MM.1S (cell line): ENCODE measurements at places on chromosomes 2 and 18.

- no peak for DNase-seq
Observed at GRCh38 chr2:217048730-217049129, 188.9 kb upstream of the TNP1 start.

DNA sequence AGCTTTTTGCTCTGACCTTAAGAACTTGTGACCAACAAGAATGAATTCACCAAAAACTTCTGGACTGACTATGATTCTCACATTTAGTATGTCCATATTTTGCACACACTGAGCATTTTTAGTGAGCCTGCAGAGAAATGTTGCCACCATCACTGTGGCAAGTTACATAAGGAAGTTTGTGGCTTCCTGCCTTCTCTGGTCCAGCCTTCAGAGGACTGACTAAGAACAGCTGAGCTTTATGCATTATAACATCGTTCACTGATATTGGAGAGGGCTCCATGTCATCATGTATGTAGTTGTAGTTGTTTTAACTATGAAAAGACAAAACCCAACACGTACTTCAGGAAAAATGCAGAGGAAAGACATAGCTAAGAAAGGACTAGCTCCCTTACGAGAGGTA lies 218.0 kb upstream of the CRIM1 start:
- peak; percentile 12 for DNase-seq

DNA sequence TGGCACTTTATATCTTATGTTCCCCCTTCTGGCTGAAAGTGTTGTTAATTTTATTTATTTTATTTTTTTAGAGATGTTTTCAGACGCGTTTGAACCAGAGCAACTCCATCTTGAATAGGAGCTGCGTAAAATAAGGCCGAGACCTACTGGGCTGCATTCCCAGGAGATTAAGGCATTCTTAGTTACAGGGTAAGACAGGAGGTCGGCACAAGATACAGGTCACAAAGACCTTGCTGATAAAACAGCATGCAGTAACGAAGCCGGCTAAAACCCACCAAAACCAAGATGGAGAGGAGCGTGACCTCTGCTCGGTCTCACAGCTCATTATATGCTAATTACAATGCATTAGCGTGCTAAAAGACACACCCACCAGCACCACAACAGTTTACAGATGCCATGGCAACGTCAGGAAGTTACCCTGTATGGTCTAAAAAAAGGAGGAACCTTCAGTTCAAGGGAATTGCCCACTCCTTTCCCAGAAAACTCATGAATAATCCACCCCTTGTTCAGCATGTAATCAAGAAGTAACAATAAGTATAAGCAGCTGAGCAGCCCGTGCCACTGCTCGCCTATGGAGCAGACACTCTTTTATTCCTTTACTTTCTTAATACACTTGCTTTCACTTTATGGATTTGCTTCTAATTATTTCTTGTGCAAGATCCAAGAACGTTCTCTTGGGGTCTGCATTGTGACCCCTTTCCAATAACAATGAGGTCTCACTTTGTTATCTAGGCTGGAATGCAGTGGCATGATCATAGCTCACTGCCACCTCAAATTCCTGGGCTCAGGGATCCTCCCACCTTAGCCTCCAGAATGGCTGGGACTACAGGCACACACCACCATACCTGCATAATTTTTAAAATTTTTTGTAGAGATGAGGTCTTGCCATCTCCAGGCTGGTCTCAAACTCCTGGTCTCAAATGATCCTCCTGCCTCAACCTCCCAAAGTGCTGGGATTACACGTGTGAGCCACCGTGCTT lies 55.9 kb downstream of the CACNB4 start:
- DNase-seq: no peak

- no peak for DNase-seq
Observed at GRCh38 chr2:99806758-99807157, 316.9 kb upstream of the REV1 start.

DNA sequence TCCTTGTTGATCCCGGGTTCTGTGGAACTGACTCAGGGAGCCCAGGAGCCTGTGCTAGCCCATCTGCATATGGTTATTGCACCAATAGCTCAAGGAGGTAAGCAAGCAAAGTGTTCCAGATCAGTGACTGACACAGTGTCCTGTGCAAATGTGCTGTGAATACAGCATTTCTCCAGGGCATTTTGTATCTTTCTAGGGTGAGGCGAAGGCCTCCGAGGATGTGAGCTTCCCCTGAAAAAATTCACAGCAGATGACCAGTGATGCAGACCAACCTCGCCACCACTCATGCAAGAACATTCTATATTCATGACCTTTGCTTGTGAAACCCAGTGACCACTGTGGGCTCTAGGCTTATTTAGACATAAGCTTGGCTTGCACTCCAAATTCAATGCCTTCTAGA lies 15.2 kb upstream of the NT5DC4 start:
- no peak for DNase-seq

GRCh38 chr2:26347286-26347865 lies 787 bp upstream of the ADGRF3 start:
- DNase-seq: no peak

DNA sequence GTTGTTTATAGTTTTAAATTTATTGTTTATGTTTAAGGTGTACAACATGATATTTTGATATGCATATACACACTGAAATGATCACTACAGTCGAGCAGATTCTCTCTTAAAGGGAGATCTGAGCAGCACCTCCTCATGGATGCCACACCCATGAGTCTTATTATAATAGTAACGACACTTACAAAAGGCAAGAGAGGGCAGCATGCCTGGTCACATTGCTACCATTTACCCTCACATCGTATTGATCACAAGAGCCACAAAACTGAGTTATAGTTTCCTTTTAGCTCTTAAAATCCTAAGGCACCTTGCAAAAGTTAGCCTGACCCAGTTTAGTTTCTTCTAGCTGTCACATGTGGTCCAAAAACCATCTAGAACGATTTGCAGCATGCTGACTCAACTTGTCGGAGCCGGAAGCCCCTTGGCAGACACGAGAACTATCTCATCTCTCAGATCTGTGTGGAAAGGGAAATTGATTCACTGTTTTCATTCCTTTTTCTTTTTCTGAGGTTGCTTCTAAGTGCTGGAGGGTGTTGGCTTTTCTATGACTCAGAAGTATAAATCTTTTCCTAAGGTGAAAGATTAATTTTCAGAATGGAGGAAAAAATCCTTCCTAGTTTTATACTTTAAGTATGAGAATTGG lies 85.3 kb downstream of the CDC42EP3 start:
- peak; percentile 73 for DNase-seq

GRCh38 chr2:143175438-143175837 lies 46.2 kb downstream of the ARHGAP15 start:
- DNase-seq: no peak

- no peak for DNase-seq
Observed at GRCh38 chr2:241123816-241124536, 21.9 kb upstream of the MTERF4 start.

DNA sequence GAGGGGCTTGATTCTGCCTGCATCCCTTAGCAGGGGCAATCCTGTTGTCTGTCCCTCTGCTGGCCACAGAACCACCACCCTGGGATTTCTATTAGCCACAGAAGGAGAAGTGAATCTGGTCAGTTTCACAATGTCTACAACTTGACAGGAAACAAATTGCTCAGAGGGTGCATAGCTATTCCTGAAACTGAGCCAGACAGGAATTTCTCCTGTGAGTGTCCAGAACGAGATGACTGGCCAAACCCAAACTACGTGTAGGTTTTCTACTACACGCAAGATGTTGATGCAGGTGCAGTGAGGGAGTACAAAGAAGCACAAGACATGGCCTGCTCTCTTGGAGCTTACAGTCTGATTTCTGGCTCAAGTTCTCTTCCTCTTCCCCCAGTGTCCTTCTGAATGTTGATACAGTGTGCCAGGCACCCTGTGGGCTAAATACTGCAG lies 201.9 kb downstream of the CLIP4 start:
- DNase-seq: no peak

DNA sequence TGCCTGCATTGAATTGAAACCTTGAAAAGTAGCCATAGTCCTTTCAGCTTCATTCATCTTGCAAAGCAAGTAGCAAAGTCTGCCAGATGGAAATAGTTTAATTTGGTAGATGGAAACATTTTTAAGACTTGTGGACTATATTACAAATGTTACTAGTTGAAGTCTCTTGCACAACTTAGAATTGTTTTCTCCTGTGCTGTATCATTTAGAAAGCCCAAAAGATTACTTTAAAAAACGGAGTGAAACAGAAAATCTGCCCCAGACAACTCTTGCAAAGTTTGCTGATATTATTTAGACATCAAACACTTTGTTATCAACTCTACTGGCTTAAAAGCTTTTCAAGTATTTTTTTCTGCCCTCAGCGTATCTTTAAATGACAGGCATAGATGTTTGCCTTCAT lies 335.0 kb downstream of the RPRM start:
- DNase-seq: no peak

GRCh38 chr2:153100151-153100550 lies 378.4 kb downstream of the RPRM start:
- DNase-seq: no peak

DNA sequence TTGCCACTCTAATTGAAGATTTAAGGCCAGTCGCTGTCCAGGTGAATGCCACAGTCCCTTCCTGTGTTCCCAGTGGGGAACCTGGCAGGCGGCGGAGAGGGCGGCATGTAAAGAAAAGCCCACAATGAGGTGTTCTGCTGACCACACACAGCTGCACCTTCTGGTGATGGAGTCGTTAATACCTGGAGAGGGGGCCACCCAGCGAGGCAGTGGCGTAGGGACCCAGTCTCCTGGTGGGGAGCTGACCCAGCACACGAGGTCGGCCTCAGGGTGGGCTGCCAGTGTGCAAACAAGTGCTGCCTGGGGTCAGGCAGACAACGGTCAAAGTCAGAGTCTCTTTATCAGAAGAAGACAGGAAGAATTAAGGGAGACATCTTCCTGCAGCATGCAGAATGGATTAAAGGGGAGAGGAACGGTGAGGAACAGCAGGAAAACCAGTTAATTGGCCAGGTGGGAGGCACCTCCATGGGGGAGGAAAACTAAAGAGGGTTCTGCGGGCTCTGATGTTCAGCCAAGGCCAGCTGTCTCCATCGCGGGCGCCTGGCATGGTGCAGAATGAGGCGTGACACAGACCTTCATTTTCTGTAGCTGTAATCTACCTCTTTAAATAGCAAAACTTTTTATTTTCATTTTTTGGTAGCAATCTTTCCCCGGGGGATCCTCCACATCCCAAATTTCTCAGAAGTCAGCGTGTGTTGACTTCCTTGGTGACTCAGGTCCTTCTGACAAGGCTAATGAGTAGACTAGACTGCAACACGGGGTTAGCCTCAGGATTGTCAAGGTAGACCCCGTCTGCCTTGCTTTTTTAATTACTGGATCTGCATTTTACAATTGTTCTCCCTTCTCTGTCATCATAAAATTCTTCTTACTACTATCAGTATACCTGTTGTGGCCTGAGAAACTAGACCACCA lies 78.3 kb downstream of the SMAD7 start:
- no peak for DNase-seq

DNA sequence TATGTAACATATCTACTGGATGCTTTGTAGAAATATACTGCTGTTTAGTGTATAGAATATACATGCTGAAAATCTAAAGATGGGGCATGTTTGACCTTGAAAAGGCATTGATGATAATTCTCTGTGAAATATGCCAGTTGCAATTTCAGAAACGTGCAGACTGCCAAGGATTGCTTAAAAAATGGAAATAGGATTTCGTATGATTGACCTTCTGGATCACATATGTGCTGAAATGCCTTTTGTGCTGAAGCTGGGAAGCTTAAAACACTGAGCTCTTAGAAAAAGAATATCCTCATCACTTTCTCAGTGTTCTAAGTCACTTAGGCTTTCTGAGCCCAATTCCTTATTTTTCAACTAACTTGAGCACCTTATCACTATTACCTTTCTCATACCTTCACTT lies 14.3 kb downstream of the NYAP2 start:
- no peak for DNase-seq

DNA sequence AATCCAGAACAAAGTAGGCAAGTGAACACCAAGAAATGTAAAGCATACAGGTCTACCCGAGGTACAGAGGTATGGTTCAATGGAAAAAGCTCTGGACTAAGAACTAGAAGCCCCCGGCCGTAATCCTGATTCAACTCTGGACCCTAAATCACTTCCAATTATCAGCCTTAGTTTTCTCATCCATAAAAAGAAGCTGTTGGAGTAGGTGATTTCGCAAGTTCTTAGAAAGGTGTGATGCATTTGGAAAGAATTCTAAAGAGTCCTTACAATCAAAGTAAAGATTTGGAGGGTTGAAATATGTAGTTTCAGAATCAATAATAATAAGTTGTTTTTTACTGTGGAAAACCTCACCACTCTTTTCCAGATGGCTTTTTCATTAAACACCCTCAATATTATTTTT lies 622.1 kb upstream of the ID2 start:
- DNase-seq: no peak

DNA sequence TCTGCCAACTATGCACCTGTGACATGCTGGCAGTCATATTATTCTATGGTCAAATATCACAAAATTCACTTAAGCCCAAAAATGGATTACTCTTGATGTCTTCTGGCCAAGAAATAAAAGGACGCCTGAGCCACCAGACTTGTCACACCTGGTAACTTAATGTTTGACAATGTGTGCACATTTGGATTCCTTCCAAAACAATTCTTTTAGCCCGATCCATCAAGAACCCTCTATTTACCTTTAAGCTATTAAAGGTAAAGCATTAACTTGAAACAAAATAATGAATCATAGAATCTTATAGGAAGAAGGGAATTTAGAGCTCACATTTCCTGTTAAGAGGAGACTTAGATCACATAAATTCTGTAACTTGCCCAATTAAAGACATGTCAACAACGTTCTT lies 46.5 kb upstream of the NFU1 start:
- DNase-seq: no peak

DNA sequence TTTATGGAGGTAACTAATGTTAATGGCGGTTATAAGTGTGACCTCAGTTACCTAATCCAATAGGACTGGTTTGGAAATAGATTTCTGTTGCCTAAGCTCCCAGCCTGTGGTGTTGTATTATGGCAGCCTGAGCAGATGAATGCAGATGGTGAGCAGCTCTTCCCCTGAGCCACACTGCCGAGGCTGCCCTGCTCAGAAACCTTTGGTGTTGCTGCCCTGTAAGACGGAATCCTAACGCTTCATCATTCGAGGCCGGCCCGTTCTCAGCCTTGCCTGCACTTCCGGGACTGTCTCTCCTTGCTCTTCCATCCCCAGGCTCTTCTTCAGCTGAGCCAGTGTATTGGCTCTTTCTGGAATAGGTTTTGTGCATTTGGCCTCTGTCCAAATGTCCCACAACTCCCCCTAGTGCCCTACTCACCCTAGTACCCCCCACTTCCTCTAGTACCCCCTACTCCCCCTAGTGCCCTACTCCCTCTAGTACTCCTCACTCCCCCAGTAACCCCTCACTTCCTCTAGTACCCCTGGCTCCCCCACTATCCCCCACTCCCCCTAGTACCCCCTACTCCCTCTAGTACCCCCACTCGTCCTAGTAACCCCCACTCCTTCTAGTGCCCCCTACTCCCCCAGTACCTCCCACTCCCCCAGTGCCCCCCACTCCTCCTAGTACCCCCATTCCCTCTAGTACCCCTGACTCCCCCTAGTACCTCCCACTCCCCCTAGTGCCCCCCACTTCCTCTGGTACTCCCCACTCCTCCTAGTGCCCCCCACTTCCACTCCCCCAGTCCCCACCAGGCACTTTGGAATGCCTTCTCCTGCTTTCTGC lies 106.0 kb upstream of the TAF1B start:
- DNase-seq: peak; percentile 48

GRCh38 chr2:113768770-113769169 lies 12.3 kb upstream of the SLC35F5 start:
- DNase-seq: no peak
